ENCODE measurements at places on chromosomes 4 and X. TPM values are rescaled to one million over a fixed set of nuclear protein-coding genes. Genes with fewer than 3 reads are reported as not detected.

DNA sequence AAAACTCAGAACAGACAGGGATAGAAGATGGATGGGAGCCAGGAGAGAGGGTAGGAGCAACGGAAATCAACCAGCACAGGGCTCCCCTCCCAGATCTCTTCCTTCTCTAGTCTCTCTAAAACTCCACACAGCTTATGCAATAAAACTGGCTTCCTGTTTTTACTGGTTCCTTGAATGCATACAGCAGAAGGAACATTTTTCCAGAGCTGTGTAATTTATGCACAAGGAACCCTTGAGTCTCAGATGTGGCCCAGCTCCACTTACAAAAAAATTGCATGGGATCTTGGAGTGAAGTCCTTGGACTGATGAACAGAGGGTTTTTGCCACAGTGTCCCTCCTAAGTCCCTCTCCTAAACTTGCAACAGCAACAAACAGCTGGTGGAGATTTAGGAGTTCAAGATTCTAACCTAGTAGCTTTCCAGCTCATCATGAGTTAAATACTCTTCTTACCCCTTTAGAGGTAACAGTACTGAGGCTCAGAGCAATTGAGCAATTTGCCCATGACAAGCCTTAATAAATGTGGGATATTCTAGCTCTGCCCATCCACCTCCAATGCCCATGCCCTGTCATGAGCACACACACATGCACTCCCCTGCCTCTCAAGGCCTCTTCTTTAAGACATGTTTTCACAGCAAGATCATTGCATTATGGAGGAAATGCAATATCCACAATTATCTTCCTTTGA, 18.4 kb upstream of the CC2D2A start:
- no peak overlapping the region for H3K4me3 ChIP-seq
- H3K27me3 ChIP-seq = no peaks in the 10 kb centered on the region
- H3K36me3 ChIP-seq = no peaks in the 10 kb centered on the region
- no peak overlapping the region for H3K27ac ChIP-seq
- no peaks in the 10 kb centered on the region for H3K4me1 ChIP-seq

DNA sequence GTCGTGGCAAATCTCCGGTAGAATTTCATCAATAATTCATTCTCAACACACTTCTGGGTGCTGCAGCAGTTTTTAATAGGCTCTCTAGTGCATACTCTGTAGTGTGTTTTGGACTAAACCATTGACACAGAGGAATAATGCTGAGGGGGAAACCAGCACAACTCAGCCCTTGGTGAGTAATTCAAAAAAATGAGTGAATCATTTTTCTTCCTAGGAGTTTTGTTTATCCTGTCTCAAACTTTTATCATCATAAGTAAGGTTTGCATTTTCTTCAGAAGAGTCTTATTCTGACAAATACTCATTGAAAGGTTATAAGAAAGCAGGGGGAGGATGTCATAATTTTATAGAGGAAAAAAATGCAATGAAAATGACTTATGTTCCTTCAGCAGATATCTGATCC, 2542.7 kb downstream of the PCDH7 start:
- H3K4me3 ChIP-seq = no peak overlapping the region
- no peak for DNase-seq
- no peak overlapping the region for H3K27ac ChIP-seq
- H3K4me1 ChIP-seq = no peaks in the 10 kb centered on the region

GRCh38 chrX:2767631-2768455, 16.0 kb downstream of the XG start:
- H3K4me1 ChIP-seq = no peaks in the 10 kb centered on the region
- no peak overlapping the region for H3K27ac ChIP-seq
- H3K36me3 ChIP-seq = no peaks in the 10 kb centered on the region

GRCh38 chr4:156169011-156169410, 215.3 kb upstream of the CTSO start:
- H3K4me3 ChIP-seq = no peak overlapping the region
- no peak for DNase-seq
- no peak overlapping the region for H3K27ac ChIP-seq
- no peaks in the 10 kb centered on the region for H3K27me3 ChIP-seq
- no peaks in the 10 kb centered on the region for H3K36me3 ChIP-seq

DNA sequence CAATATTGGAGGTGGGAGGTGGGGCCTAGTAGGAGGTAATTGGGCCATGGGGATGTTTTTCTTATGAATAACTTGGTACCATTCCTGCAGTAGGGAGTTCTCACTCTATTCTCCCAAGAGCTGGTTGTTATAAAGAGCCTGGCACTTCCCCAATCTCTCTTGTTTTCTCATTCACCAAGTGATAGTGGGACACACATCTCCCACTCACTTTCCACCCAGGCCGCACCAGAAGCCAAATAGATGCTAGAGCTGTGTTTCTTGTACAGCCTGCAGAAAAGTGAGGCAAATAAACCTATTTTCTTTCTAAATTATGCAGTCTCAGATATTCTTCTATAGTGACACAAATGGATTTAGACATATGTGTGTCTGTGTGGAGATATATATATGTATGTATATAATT, 117.6 kb downstream of the ANKRD50 start:
- H3K27ac ChIP-seq = no peak overlapping the region
- H3K36me3 ChIP-seq = no peaks in the 10 kb centered on the region
- no peak for DNase-seq
- H3K4me3 ChIP-seq = no peak overlapping the region

DNA sequence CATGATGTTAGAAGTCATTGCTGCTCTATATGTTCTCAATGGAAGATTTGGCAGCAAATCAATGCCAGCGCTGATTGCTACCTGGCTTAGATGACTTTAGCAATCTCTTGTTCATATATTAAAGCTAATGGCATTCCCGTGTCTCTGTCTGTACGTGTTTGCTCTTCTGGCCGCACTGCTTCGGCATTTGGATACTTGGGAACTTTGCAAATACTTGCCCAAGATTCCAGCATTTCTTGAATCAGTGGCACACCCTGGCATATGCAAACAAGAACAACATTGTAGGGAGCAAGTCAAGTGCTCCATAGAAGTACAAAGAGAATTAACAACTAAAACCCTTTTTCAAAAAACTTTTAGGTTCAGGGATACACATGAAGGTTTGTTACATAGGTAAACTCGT, 128.9 kb upstream of the TMEM164 start:
- no peaks in the 10 kb centered on the region for H3K36me3 ChIP-seq
- H3K27me3 ChIP-seq = no peaks in the 10 kb centered on the region
- H3K4me1 ChIP-seq = no peaks in the 10 kb centered on the region
- no peak overlapping the region for H3K27ac ChIP-seq

- no peaks in the 10 kb centered on the region for H3K27me3 ChIP-seq
- H3K27ac ChIP-seq = no peak overlapping the region
- H3K36me3 ChIP-seq = no peaks in the 10 kb centered on the region
Observed at GRCh38 chrX:129115104-129115503, 408.2 kb downstream of the SMARCA1 start.

- H3K27me3 ChIP-seq = no peaks in the 10 kb centered on the region
- no peak overlapping the region for H3K4me3 ChIP-seq
- no peak overlapping the region for H3K27ac ChIP-seq
- no peaks in the 10 kb centered on the region for H3K36me3 ChIP-seq
- H3K4me1 ChIP-seq = no peaks in the 10 kb centered on the region
Observed at GRCh38 chr4:41280010-41280409, 23.3 kb downstream of the UCHL1 start.

DNA sequence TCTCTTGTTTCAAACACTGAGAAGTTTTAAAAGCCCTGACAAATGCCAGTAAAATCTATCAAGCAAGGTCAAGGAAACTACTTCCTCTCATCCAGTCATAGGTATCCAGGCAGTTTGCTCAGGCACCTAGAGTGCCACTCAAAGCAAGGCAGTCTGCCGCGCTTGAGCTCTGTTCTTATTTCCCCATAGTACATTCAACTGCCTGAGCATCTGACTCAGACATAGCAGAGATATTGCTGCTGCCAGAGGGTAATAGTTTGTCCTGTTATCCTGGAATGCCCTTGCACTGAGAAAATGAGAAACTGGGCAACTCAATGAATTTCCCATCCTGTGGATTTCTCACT, 16.1 kb upstream of the ATP8A1 start:
- H3K4me1 ChIP-seq = peaks cover 40% of the 10 kb centered on the region
- H3K36me3 ChIP-seq = no peaks in the 10 kb centered on the region
- H3K27me3 ChIP-seq = no peaks in the 10 kb centered on the region
- H3K27ac ChIP-seq = peak overlapping the region; percentile 80
- H3K4me3 ChIP-seq = no peak overlapping the region
- DNase-seq = peak; percentile 93

- H3K36me3 ChIP-seq = no peaks in the 10 kb centered on the region
- H3K27ac ChIP-seq = no peak overlapping the region
- H3K27me3 ChIP-seq = no peaks in the 10 kb centered on the region
Observed at GRCh38 chr4:147547314-147548056, 66.6 kb downstream of the EDNRA start.

- no peaks in the 10 kb centered on the region for H3K36me3 ChIP-seq
- H3K4me3 ChIP-seq = peak within 1 kb of the TSS; percentile 81
- H3K27ac ChIP-seq = peak within 1 kb of the TSS; percentile 96
- DNase-seq = peak; percentile 93
- peaks cover 15% of the 10 kb centered on the region for H3K4me1 ChIP-seq
Observed at GRCh38 chr4:95548738-95549245, at the start of gene UNC5C. UNC5C (minus strand) TSS chr4:95548973.

GRCh38 chrX:87706134-87706533, 188.5 kb downstream of the KLHL4 start:
- H3K4me1 ChIP-seq = no peaks in the 10 kb centered on the region
- no peak for DNase-seq
- no peak overlapping the region for H3K27ac ChIP-seq
- no peak overlapping the region for H3K4me3 ChIP-seq

DNA sequence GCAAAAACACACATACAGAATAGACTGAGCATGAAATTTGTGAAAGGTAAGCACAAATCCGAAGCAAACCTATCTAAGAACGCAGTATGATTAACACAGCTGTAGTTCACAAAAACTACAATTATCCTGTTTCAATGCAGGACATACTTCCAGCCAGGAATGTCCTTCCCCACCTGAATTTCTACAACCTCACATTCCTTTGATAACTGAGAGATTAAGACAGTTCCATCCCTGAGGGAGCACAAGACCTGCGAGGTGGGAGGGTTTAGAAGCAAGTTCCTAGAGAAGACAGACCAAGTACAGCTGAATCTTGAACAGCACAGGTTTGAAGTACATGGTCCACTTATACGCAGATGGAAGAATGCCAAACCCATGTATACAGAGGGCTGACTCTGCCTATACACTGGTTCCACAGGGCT, 10.6 kb downstream of the ABCG2 start:
- H3K36me3 ChIP-seq = no peaks in the 10 kb centered on the region
- H3K4me1 ChIP-seq = no peaks in the 10 kb centered on the region
- H3K27ac ChIP-seq = no peak overlapping the region

GRCh38 chrX:109270580-109271484, 211.1 kb downstream of the GUCY2F start:
- no peak for DNase-seq
- H3K27me3 ChIP-seq = no peaks in the 10 kb centered on the region
- H3K4me1 ChIP-seq = no peaks in the 10 kb centered on the region

The CASP3 gene
- 18.1 TPM for total RNA-seq

The CENPVL1 gene
- total RNA-seq = not detected

The MAGEC2 gene
- not detected for total RNA-seq

Data from thyroid gland (tissue), 4 donors.